Endothelial cell (in vitro differentiated cells): ENCODE measurements at places on chromosomes 5 and 9. TPM values are rescaled to one million over a fixed set of nuclear protein-coding genes. Genes with fewer than 3 reads are reported as not detected.

The ABCA2 gene
- 2.1 TPM for total RNA-seq

The AQP3 gene
- 6.0 TPM for total RNA-seq

The GALNT12 gene
- total RNA-seq = 1.7 TPM

The PCDHB3 gene
- 6.5 TPM for total RNA-seq

The GGTA1 gene
- total RNA-seq = 19.7 TPM

- peak overlapping the region; percentile 15 for H3K4me3 ChIP-seq
- peaks cover 15% of the 10 kb centered on the region for H3K27me3 ChIP-seq
- H3K27ac ChIP-seq = no peak overlapping the region
- peaks cover 19% of the 10 kb centered on the region for H3K4me1 ChIP-seq
- H3K36me3 ChIP-seq = peaks cover 74% of the 10 kb centered on the region
Observed at GRCh38 chr5:179832039-179832745, 11.5 kb downstream of the SQSTM1 start.

GRCh38 chr9:16120231-16120641 lies 567.4 kb downstream of the CCDC171 start:
- no peak for DNase-seq
- no peak overlapping the region for H3K4me3 ChIP-seq
- H3K4me1 ChIP-seq = peaks cover 17% of the 10 kb centered on the region
- no peaks in the 10 kb centered on the region for H3K36me3 ChIP-seq
- H3K27me3 ChIP-seq = peaks cover under 1% of the 10 kb centered on the region

GRCh38 chr9:92026206-92027002 lies 76.4 kb upstream of the ROR2 start:
- peaks cover 16% of the 10 kb centered on the region for H3K4me1 ChIP-seq
- no peaks in the 10 kb centered on the region for H3K27me3 ChIP-seq
- DNase-seq = peak; percentile 32
- H3K4me3 ChIP-seq = no peak overlapping the region
- no peaks in the 10 kb centered on the region for H3K36me3 ChIP-seq

DNA sequence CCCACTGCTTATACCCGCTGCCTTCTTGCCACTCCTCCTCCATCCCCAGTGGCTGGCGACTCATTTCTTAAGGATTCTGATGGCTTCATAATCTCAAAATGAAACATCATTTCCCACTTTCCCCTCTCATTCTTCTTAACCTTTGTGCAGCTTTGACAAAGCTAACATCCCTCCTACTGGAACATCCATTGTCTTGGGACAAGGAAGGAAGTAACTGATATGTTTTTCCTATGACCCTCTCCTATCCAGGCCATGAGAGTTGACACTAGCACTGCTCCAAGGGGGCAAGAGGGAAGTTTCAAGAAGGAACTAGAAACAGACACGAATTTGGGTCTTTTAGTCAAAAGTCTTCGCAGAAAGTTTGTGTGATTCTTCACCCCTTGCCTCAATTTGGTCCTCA lies 71.7 kb upstream of the SNX2 start:
- no peak for DNase-seq
- peaks cover 3% of the 10 kb centered on the region for H3K27me3 ChIP-seq
- H3K4me1 ChIP-seq = peaks cover 20% of the 10 kb centered on the region
- H3K36me3 ChIP-seq = no peaks in the 10 kb centered on the region
- H3K4me3 ChIP-seq = no peak overlapping the region

GRCh38 chr5:143495110-143495509 lies 91.6 kb upstream of the NR3C1 start:
- no peaks in the 10 kb centered on the region for H3K27me3 ChIP-seq
- no peaks in the 10 kb centered on the region for H3K36me3 ChIP-seq
- DNase-seq = no peak
- H3K4me3 ChIP-seq = no peak overlapping the region
- no peak overlapping the region for H3K27ac ChIP-seq
- peaks cover 4% of the 10 kb centered on the region for H3K4me1 ChIP-seq

DNA sequence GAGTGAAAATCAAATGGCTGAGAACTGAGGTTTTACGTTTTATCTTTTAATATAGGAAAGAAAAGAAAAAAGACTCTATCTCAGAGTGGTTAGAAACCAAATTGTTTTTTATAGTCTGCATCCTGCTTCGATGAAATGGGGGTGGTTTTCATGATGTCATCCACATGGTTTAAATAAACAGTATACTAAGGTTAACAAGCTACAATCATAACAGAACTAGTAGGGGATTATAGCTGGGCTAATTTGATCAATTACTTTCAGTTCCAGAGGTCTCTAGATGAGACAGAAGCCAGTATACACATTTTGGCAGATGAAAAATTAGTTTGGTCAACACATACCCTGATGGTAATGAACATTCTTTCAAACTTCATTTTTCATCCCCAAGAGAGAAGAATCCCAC lies 106.3 kb upstream of the SNX2 start:
- H3K4me3 ChIP-seq = no peak overlapping the region
- H3K36me3 ChIP-seq = no peaks in the 10 kb centered on the region
- no peak overlapping the region for H3K27ac ChIP-seq
- H3K4me1 ChIP-seq = no peaks in the 10 kb centered on the region
- no peak for DNase-seq

- peak overlapping the region; percentile 84 for H3K4me3 ChIP-seq
- peaks cover 24% of the 10 kb centered on the region for H3K4me1 ChIP-seq
- DNase-seq = peak; percentile 29
- peak overlapping the region; percentile 82 for H3K27ac ChIP-seq
Observed at GRCh38 chr9:137294091-137294680, 7.9 kb downstream of the NRARP start.

- H3K27ac ChIP-seq = no peak overlapping the region
- no peak overlapping the region for H3K4me3 ChIP-seq
- no peak for DNase-seq
- peaks cover 5% of the 10 kb centered on the region for H3K36me3 ChIP-seq
Observed at GRCh38 chr5:171317230-171317629, 8.2 kb downstream of the TLX3 start.

GRCh38 chr5:112776301-112776856 lies 38.7 kb downstream of the APC start:
- no peak overlapping the region for H3K27ac ChIP-seq
- no peaks in the 10 kb centered on the region for H3K4me1 ChIP-seq
- peaks cover 2% of the 10 kb centered on the region for H3K27me3 ChIP-seq
- H3K36me3 ChIP-seq = peaks cover 12% of the 10 kb centered on the region

DNA sequence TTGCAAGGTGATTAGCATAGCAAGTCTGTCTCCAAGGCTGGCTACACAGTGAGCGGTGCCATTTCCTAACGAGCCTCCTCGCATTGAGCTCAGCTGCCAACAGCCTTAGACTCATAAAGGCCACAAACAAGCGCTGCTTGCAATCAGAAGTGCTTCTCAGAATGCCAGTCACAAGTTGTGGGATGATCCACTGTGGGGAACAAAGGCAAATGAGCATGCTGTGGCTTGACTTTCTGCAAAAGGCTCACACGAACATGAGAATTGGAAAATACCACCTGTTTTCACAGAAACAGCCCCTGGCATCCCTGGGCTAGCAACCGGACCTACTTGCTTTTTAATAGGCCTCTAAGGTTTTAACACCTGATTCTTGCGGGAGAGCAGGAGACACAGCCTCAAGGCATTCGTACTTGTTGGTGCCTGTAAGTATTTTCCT lies 215.5 kb downstream of the FANCC start:
- peaks cover 6% of the 10 kb centered on the region for H3K36me3 ChIP-seq
- no peak overlapping the region for H3K4me3 ChIP-seq
- H3K4me1 ChIP-seq = no peaks in the 10 kb centered on the region

DNA sequence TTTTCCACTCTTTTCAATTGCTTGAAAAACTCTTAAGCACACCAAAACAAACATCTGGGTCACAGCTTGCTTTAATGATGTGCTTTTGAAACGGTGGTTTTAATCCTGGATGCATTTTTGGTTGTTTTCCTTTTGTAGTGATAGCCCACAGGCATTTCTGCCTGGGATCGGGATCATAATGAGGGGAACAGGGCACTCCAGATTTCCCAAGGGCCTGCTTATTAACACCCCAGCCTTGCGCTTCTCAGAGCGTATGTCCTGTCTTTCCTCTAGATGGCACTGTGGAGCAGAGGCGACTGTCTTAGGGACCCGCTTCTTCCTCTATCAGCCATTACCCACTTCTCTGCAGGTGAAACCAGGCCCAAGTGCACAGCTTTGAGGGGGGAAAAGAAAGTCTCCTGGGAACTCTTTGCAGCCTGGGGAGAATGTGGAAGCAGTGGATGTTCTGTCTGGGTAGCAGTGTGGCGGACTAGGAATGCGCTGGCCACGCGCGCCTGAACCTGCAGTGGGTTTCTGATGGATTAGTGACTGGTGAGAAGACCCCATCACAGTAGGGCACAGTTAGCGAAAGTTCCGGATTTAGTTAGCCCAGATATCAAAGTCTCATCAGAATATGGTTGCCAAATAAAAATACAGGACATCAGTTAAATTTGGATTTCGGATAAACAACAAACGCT lies 190.1 kb downstream of the GNA14 start:
- peaks cover 4% of the 10 kb centered on the region for H3K36me3 ChIP-seq
- peak; percentile 71 for DNase-seq
- peaks cover 2% of the 10 kb centered on the region for H3K27me3 ChIP-seq
- no peak overlapping the region for H3K27ac ChIP-seq

GRCh38 chr5:110638970-110639902 lies 87.2 kb downstream of the TMEM232 start:
- H3K36me3 ChIP-seq = no peaks in the 10 kb centered on the region
- H3K4me3 ChIP-seq = no peak overlapping the region
- peaks cover 6% of the 10 kb centered on the region for H3K4me1 ChIP-seq
- no peak overlapping the region for H3K27ac ChIP-seq

DNA sequence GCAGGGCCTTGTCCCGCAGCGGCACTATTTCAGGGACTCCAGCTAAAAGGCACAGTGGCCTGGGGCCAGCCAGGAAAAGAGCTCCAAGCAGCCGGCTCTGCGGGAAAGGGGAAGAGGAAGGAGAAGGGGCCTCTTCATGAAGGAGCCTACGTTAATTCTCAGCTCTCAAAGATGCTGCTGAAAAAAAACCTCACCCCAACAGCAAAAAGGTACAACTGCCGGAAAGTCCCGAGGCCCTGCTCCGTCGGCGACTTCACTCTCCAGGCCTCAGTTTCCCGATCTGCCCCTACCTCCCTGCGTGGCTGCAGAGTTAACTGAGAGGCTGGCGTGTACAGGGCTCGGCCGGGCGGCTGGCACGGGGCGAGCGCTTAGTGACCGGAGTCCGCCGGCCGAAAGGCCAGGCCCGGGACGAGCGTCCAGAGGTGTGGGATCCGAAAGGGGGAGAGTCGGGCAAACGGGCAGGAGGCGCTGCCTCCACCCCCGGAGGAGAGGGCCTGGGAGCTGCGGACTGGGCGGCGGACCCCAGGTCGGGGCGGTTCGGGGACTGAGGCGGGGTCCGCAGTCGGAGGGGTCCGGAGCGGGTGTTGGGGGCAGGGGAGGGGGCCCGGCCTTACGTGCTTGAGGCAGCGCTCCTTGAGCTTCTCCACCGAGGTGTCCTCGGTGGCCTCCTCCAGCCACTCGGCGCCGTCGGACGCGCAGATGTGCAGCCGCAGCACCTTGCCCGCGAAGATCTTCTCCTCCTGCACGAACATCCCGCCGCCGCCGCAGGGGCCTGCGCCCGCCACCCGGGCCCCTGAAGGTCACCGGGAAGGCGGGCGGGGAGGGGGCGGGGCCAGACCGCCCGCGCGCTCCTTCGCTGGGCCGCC lies 529 bp downstream of the UBAC1 start:
- DNase-seq = peak; percentile 32
- H3K4me1 ChIP-seq = peaks cover 12% of the 10 kb centered on the region
- no peaks in the 10 kb centered on the region for H3K27me3 ChIP-seq
- H3K36me3 ChIP-seq = no peaks in the 10 kb centered on the region
- H3K27ac ChIP-seq = no peak overlapping the region
- H3K4me3 ChIP-seq = peak overlapping the region; percentile 91

DNA sequence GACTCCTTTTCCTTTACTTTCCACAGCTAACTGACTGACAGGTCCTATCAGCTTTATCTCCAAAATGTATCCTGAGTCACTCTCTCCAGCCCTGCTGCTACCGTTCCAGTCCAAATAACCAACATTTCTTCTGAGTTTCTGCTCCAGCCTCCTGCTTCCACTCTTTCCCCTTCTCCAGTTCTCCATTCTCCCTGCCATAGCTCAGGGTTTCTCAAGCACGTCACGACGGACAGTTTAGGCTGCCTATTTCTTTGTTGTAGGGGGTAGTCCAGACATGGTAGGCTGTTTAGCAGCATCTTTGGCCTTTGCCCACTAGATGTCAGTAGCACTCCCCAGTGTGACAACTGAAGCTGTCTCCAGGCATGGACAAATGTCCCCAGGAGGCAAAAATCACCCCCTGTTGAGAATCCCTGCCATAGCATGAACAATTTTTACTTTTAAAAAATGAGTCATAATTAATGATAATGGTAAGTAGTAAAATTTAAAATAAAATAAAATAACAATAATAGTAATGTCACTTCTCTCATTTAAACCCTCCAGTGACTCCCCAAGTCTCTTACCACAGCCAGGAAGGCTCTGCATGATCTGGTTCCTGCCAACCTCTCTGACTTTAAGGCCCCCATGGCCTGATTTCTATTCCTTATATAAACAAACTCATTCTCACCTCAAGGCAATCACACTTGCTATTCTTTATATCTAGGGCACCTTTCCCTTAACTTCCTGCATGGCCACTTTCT lies 105.4 kb upstream of the FER start:
- peaks cover 1% of the 10 kb centered on the region for H3K27me3 ChIP-seq
- peak; percentile 72 for DNase-seq
- H3K4me1 ChIP-seq = peaks cover 10% of the 10 kb centered on the region
- peaks cover 8% of the 10 kb centered on the region for H3K36me3 ChIP-seq
- H3K4me3 ChIP-seq = no peak overlapping the region

GRCh38 chr9:112050544-112051475 lies 124.3 kb downstream of the SUSD1 start:
- H3K4me1 ChIP-seq = peaks cover 4% of the 10 kb centered on the region
- DNase-seq = no peak
- no peaks in the 10 kb centered on the region for H3K27me3 ChIP-seq
- H3K4me3 ChIP-seq = no peak overlapping the region
- no peaks in the 10 kb centered on the region for H3K36me3 ChIP-seq

GRCh38 chr5:92652756-92653155 lies 928.3 kb downstream of the NR2F1-AS1 start:
- no peaks in the 10 kb centered on the region for H3K36me3 ChIP-seq
- no peak overlapping the region for H3K27ac ChIP-seq
- DNase-seq = no peak
- no peak overlapping the region for H3K4me3 ChIP-seq

DNA sequence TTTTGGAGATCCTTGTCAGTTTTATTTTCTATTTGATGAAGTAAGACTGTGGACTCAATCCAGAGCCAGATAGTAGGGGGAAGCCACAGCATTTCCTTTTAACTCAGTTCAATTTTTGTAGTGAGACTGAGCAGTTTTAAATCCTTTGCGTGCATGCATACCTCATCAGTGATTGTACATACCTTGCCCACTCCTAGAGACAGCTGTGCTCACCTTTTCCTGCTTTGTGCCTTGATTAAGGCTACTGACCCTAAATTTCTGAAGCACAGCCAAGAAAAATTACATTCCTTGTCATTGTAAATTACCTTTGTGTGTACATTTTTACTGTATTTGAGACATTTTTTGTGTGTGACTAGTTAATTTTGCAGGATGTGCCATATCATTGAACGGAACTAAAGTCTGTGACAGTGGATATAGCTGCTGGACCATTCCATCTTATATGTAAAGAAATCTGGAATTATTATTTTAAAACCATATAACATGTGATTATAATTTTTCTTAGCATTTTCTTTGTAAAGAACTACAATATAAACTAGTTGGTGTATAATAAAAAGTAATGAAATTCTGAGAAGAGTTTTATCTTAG lies 17.8 kb downstream of the DIMT1 start:
- no peaks in the 10 kb centered on the region for H3K4me1 ChIP-seq
- no peak overlapping the region for H3K27ac ChIP-seq
- no peaks in the 10 kb centered on the region for H3K27me3 ChIP-seq
- H3K4me3 ChIP-seq = no peak overlapping the region
